ENCODE measurements at places on chromosomes 7 and 10. TPM values are rescaled to one million over a fixed set of nuclear protein-coding genes. Genes with fewer than 3 reads are reported as not detected.
A peak's percentile ranks its signal among the peaks of the same experiment; 100 is the strongest.

DNA sequence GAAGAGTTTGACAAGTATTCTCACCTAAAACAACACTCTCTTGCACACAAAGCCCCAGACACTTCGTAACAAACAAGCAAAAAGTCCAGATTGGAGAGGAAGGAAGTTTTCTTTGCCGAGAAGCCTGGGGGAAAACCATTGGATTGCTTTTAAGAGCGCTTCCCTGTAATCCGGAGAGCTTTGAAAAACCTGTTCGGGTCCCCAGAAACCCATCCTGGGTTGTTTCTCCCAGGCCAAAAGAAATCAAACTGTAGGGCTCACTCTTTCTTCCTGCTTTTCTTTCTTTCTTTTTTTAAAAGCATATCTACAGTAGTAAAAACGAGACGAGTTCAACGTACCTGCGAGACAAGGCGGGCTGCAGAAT is 655 bp downstream of the SP8 start:
- no peak for DNase-seq

GRCh38 chr7:12281038-12281437 is 69.9 kb downstream of the TMEM106B start:
- DNase-seq, result no peak

GRCh38 chr10:73874267-73875138 is at the start of gene CAMK2G:
CAMK2G (minus strand) TSS chr10:73874555; CDS start chr10:73874461, 94 bp downstream.
- peak; percentile 84 for DNase-seq

DNA sequence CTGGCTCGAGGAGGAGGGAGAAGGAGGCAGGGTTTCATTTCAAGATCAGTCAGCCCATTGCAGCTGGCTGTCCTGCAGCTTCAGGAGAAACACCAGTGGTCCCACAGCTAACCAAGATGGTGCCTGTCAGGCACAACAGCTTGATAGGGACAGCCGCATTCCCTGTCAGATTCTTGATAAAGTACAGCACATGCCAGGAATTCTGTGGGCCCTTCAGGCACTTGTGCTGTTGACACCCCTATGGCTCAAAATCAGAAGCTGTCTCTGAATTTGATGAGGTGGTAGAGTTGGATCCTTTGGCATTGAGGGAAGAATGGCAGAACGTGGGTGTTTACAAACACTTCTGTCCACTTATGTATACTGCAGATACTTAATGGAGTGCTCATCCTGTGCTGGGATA is 354.3 kb downstream of the KCNMA1 start:
- no peak for DNase-seq

Gene BAZ1B
- 19.8 TPM for total RNA-seq
